ENCODE measurements at places on chromosomes 1 and 21.

GRCh38 chr1:67280696-67281095, 27.0 kb upstream of the IL12RB2 start:
- DNase-seq = no peak

- DNase-seq = peak; percentile 68
Observed at GRCh38 chr1:47229031-47229885, 2.8 kb downstream of the TAL1 start.

DNA sequence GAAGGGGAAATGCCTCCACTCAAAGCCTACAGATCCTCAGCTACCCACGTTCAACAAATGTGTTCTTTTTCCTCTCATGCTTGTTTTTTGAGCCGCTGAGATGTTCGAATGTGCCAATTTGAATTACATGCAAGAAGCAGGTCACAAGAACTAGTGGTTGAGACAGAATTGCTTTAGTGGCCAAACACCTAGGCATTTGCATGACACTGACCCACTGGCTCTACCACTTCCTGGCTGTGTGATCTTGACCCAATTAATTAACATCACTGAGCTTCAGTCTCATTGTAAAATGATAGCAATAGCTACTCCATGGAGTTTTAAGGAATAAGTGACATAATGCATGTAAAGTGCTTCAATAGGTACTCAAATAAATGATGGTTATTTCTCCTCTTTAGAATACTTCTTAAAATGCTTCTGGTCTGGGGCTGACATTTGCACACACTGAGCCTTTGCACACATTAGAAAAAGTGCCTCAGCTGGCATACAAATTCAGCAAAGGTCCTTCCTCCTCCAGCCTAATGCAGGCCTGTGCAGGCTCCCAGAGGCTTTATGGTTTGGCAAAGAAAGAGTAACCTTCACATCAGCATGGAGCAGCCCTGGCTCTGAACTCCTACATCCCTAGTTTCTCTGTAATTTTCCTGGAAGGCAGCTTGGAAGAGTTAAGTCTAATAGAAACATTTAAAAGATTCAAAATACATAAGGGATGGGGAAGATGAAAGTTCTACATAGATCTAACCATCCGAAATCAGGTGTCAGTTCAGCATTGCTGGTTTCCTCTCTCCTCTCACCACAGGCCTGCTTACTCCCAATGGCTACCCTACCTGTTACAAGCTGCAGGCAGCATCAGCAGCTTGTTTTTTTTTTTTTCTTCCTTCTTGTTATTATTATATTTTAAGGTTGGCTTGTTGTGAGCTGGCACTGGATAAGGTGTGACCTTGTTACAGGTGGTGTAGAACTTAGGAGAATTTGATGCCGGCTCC, 107.4 kb downstream of the TBX19 start:
- no peak for DNase-seq

GRCh38 chr1:7119156-7119555, 333.9 kb downstream of the CAMTA1 start:
- DNase-seq = no peak

- DNase-seq = no peak
Observed at GRCh38 chr1:214660190-214660589, 57.2 kb downstream of the CENPF start.

DNA sequence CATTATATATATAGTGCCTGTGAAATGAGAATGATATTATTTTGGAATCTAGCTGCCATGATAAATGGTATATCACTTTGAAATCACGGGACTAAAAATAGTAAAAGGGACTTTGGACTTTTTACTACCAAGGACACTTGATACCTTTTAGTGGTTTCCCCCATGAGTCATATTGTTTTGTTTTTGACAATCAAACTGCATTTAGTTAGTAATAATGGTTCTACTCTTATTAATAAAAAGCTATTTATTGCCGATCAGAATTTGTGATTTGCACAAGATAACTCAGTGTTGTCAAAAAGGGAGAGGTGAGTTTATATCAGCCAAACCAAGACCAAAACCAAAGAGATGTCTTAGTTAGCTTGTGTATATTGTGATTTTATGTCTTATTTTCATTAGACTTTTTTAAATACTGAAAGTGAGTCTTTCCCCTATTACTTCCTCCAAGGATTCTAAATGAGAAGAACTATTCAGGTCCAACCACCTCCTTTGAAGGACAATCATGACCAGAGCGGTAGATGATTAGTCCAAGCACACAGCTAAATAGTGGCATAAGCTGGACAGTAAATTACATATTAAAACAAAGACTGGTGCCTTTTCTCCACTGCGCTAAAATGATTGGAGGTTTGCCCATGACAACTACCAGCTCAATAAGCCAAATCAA, 281.7 kb upstream of the ESRRG start:
- no peak for DNase-seq

DNA sequence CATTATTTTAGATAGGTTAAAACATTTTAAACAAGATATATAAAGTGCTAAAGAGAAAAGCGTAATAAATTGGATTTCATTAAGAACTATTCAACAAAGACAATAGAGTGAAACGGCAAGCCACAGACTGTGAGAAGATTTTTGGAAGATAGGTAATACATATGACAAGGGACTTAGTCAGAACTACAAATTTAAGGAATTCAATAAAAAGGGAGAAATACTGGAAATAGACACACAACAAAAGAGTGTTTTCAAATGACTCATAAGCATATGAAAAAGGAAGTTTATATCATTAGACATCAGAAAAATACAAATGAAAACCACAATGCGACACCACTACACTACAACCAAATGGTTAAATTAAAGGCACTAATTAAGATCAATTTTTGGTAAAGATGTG, 90.5 kb downstream of the GDAP2 start:
- no peak for DNase-seq

GRCh38 chr1:72986591-72987290, 704.4 kb upstream of the NEGR1 start:
- no peak for DNase-seq

DNA sequence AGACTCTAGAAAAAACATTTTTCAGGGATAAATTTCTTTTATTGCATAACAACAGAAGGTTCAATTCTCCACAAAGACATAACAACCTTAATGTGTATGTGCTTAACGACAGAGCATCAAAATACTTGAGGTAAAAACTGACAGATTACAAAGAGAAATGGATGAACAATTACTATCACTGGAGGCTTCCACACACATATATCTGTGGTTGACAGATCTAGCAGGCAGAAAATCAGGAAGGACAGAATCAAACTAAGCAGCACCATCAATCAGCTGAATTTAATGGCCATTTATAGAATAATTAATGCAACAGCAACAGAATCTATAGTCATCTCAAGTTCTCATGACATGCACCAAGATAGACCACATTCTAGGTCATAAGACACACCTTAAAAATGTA, 306.0 kb upstream of the GREM2 start:
- DNase-seq = no peak

GRCh38 chr1:208105756-208106155, 138.4 kb downstream of the PLXNA2 start:
- DNase-seq = no peak

GRCh38 chr1:74824497-74825107, 91.7 kb downstream of the TYW3 start:
- DNase-seq = no peak
